T-cell (primary cell): ENCODE measurements at places on chromosomes 11 and 22. TPM values are rescaled to one million over a fixed set of nuclear protein-coding genes. Genes with fewer than 3 reads are reported as not detected.

- H3K36me3 ChIP-seq, result no peaks in the 10 kb centered on the region
- no peak overlapping the region for H3K27ac ChIP-seq
- peak; percentile 16 for DNase-seq
- peaks cover 43% of the 10 kb centered on the region for H3K27me3 ChIP-seq
- no peak overlapping the region for H3K4me3 ChIP-seq
- peaks cover 10% of the 10 kb centered on the region for H3K4me1 ChIP-seq
These were observed 25.5 kb downstream of the SCGB1A1 start for GRCh38 chr11:62444236-62444833.

DNA sequence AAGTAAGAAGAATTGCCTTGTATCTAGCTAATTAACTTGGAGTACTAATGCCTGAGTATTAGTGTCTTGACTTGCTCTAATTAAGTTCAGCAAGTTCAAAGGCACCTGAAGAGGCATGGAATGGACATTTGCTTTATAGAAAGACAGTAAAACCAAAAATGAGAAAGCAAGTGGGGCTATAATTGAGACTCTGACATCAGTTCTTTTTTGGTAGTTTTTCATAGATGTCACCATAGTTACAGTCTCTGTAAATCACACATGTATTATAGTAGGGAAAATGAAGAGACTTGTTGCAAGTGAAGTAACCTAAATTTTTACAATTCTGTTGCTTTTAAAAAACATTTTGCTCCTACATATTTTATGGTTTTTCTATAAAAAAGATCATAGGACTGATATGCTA lies 178.0 kb downstream of the HIPK3 start:
- H3K27ac ChIP-seq, result no peak overlapping the region
- H3K27me3 ChIP-seq, result no peaks in the 10 kb centered on the region
- H3K36me3 ChIP-seq, result no peaks in the 10 kb centered on the region
- H3K4me3 ChIP-seq, result no peak overlapping the region
- no peaks in the 10 kb centered on the region for H3K4me1 ChIP-seq
- DNase-seq, result no peak

- H3K4me1 ChIP-seq, result peaks cover 13% of the 10 kb centered on the region
- H3K27me3 ChIP-seq, result peaks cover 75% of the 10 kb centered on the region
- H3K4me3 ChIP-seq, result peak within 1 kb of the TSS; percentile 62
- no peak within 1 kb of the TSS for H3K27ac ChIP-seq
These were observed at the start of gene KDELR3 for GRCh38 chr22:38467904-38468442. KDELR3 (plus strand) TSS chr22:38468096; CDS start chr22:38468234, 138 bp downstream.

GRCh38 chr22:27687984-27688545 lies 113.5 kb downstream of the MN1 start:
- H3K4me3 ChIP-seq, result no peak overlapping the region
- DNase-seq, result no peak
- no peaks in the 10 kb centered on the region for H3K36me3 ChIP-seq
- no peaks in the 10 kb centered on the region for H3K4me1 ChIP-seq

GRCh38 chr11:121592708-121593107 lies 139.9 kb upstream of the SORL1-AS1 start:
- H3K36me3 ChIP-seq, result peaks cover 98% of the 10 kb centered on the region
- H3K27me3 ChIP-seq, result no peaks in the 10 kb centered on the region
- no peak overlapping the region for H3K4me3 ChIP-seq
- peaks cover 4% of the 10 kb centered on the region for H3K4me1 ChIP-seq

- no peaks in the 10 kb centered on the region for H3K27me3 ChIP-seq
- H3K4me1 ChIP-seq, result no peaks in the 10 kb centered on the region
- H3K36me3 ChIP-seq, result peaks cover 2% of the 10 kb centered on the region
- no peak for DNase-seq
- no peak overlapping the region for H3K27ac ChIP-seq
These were observed 136.4 kb downstream of the TRIM44 start for GRCh38 chr11:35798983-35799382.

DNA sequence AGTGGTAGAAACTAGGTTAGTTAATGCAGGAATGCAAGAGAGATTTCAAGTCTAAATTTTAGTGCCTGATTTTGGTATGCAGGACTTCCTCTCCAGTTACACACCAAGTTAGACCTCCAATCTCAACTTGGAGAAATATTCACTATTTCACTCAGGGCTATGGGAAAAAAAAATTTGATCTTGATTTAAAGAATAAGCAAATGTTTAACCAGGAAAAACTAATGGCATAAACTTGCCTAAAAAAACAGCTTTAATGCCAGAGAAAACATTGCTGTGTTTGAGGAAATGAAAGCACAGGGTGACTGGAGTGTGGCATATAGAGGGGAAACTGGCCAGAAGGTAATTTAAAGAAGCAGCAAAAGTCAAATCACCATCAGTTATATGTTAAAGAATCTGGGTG lies 575.4 kb upstream of the LRRC4C start:
- H3K27me3 ChIP-seq, result no peaks in the 10 kb centered on the region
- H3K27ac ChIP-seq, result no peak overlapping the region
- no peak overlapping the region for H3K4me3 ChIP-seq
- no peaks in the 10 kb centered on the region for H3K4me1 ChIP-seq

DNA sequence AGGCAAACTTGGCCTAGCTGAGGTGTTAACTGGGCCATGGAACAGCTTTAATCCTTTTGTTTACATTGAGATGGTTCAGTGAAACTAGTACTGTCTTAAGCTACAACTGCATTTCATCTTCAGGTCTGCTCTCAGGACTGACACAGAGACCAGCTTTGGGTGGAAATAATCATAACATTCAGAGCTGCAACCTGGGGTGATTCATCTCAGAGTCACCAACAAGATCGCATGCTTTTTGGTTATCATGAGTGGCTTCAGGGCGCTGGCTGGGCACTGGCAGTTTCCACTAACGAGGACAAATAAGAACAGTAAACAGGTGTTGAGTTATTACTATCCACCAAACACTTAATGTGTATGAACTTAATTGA lies 60.9 kb upstream of the PAX6 start:
- H3K27ac ChIP-seq, result no peak overlapping the region
- no peak overlapping the region for H3K4me3 ChIP-seq
- no peaks in the 10 kb centered on the region for H3K4me1 ChIP-seq
- no peak for DNase-seq
- H3K36me3 ChIP-seq, result no peaks in the 10 kb centered on the region

GRCh38 chr11:827146-827896 lies 398 bp upstream of the CRACR2B start:
- H3K27ac ChIP-seq, result no peak overlapping the region
- H3K4me3 ChIP-seq, result peak overlapping the region; percentile 38
- H3K4me1 ChIP-seq, result peaks cover 70% of the 10 kb centered on the region
- no peaks in the 10 kb centered on the region for H3K27me3 ChIP-seq

DNA sequence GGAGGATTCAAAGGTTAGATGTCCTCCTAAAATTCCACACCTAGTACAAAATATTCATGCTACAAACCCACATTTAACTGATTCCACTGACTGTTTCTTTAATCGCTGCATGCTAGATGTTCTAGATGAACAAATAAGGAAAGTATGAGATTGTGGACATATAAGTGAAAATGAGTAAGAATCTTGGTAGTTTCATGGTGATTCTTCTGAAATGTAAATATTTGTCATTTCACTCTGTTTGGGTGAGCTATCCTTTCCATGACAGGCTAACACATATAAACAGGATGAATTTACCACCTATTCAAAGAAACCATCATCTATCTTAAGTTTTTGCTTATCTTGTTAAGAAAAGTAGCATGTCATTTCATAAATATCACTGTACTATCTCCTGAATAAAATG lies 14.8 kb downstream of the OR5B3 start:
- no peaks in the 10 kb centered on the region for H3K27me3 ChIP-seq
- H3K36me3 ChIP-seq, result no peaks in the 10 kb centered on the region
- H3K27ac ChIP-seq, result no peak overlapping the region

DNA sequence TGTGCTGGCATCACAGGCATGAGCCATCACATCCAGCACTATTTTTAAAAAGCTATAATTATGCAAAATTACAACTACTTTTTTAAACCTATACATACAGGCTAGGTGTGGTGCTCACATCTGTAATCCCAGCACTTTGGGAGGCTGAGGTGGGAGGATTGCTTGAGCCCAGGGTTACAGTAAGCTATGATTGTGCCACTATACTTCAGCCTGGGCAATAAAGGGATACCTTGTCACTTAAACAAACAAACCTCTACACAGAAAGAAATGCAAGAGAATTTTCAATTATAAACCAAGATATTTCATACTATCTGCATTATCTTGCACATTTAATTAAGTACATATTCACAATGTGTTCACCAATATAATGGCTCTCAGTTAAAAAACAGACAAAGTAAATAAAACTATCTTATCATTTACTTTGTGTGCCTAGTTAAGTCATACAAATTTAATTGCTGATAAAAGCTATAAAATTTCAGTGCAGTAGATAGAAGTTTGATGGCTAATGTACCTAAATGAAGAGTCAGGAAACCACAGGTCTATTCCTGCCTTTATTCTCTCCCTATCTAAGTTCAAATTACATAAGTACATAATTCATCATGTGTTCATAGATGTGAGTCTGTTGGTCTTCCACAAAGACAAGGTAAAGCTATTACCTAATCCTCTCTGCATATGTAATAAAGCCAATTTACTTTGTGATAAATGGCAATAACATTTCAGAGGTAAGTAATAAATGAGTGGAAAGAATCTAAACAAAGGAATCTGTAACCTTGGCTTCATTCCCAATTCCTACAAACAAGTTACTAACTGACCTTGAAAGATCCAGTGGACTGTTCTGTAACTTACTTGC lies 9.0 kb upstream of the RDX start:
- H3K27me3 ChIP-seq, result no peaks in the 10 kb centered on the region
- H3K4me1 ChIP-seq, result no peaks in the 10 kb centered on the region
- no peak for DNase-seq
- H3K36me3 ChIP-seq, result no peaks in the 10 kb centered on the region
- H3K4me3 ChIP-seq, result no peak overlapping the region

DNA sequence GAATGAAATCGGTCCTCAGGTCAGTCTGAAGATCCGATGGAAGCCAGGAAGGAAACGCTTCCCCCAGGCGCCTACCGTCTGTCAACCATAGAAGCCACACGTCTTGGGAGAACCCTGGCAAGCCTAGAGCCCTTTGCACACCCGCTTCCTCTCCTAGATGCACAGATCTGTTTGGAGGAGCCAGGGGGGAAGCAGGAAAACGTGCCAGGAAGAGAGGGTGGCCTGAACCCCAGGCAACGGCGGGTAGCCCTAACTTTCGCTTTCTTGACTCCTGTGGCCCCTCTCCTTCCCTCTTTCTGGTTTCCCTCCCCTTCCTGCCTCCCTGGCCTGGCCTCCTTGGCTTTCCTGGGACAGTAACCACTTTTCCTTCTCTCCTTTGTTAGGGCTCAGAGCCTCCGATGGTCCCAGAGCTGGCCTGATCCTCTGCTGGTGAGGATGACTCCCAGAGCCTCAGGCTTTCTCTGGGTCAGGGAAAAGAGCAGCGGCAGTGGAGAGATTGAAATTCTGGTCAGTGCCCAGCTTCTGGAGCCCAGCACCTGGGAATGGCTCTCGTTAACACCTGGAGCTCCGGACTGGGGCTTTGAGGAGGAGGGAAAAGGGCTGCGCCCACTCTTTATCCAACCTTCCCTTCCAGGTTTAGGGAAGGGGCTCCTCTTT lies 2.1 kb downstream of the FXYD6 start:
- no peaks in the 10 kb centered on the region for H3K27me3 ChIP-seq
- DNase-seq, result no peak
- no peak overlapping the region for H3K27ac ChIP-seq
- H3K4me3 ChIP-seq, result no peak overlapping the region

DNA sequence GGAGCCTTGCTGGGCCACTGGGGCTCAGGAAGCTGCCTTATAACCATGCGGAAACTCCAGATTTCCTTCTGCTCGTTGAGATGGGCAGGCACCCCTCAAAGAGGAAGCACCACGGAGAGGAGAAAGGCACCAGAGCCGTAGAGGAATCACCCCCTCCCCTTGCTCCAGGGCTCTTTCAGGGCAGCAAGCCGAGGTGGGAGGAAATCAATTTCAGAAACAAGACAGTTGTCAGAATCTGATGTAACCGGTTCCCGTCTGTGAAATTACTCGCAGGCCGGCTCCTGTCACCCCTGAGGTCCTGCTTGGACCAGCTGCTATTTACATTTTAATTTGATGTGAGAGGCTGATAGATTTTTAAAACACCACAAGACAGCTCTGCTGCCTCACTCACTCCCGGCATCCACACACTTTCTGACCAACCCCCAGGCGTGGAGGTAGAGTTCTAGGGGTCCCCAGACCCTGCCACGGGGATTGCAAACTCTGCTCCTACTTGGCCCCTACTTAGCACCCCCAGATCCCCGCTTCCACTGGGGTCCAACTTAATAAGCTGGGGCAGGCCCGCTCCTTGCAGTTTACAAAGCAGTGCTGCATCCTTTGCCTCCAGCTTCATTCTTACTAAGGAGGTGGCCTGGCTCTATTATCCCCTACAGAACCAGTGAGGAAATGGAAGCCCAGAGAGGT lies 162.5 kb downstream of the CEP164 start:
- no peaks in the 10 kb centered on the region for H3K4me1 ChIP-seq
- peaks cover 47% of the 10 kb centered on the region for H3K27me3 ChIP-seq
- no peaks in the 10 kb centered on the region for H3K36me3 ChIP-seq
- H3K27ac ChIP-seq, result no peak overlapping the region

- H3K27me3 ChIP-seq, result peaks cover 3% of the 10 kb centered on the region
- no peak overlapping the region for H3K4me3 ChIP-seq
These were observed 15.1 kb downstream of the MYBPC3 start for GRCh38 chr11:47337229-47337924.

DNA sequence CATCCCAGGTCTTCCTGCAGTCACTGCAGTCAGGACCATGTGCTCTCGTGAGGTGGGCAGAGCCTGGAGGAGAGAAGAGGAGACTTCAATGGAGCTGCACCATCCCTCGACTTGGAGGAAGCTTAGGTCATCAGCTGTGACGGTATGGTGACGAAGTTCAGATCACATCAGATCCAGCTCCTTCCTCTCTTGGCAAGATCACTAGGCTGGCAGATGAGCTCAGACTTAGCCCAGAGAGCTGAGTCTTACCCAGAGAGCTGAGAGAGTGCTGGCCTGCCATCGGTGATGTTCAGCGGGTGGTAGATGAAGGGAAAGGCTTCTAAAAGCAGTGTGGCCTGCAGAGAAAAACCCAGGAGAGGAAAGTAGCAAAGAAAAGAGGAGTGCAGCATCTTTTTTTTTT lies 1.8 kb upstream of the SLC15A3 start:
- peaks cover 5% of the 10 kb centered on the region for H3K4me1 ChIP-seq
- H3K4me3 ChIP-seq, result no peak overlapping the region
- peaks cover 2% of the 10 kb centered on the region for H3K27me3 ChIP-seq
- no peaks in the 10 kb centered on the region for H3K36me3 ChIP-seq
- DNase-seq, result no peak

The TMEM25 gene
- total RNA-seq, result 19.9 TPM

The OR52H1 gene
- 0.26 TPM for total RNA-seq

The CLMP gene
- 0.30 TPM for total RNA-seq

The TESMIN gene
- total RNA-seq, result 6.1 TPM

The KCNJ11 gene
- total RNA-seq, result 0.50 TPM

The AGBL2 gene
- 8.7 TPM for total RNA-seq
